ENCODE measurements at places on chromosomes 1 and 21.

DNA sequence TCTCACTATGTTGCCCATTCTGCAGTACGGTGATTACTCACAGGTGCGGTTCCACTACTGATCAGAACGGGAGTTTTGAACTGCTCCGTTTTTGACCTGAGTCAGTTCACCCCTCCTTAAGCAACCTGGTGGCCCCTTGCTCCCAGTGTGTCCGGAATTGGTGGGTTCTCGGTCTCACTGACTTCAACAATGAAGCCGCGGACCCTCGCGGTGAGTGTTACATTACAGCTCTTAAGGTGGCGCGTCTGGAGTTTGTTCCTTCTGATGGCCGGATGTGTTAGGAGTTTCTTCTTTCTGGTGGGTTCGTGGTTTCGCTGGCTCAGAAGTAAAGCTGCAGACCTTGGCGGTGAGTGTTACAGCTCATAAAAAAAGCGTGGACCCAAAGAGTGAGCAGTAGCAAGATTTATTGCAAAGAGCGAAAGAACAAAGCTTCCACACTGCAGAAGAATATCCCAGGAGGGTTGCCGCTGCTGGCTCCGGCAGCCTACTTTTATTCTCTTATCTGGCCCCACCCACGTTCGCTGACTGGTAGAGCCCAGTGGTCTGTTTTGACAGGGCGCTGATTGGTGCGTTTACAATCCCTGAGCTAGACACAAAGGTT, 17.6 kb upstream of the PARP1 start:
- DNase-seq = no peak

GRCh38 chr1:230632273-230632873, 9.9 kb upstream of the COG2 start:
- peak; percentile 61 for DNase-seq

- no peak for DNase-seq
These were observed 7.2 kb downstream of the RGL1 start for GRCh38 chr1:183812128-183812527.

- DNase-seq = peak; percentile 63
These were observed 316 bp downstream of the AP4B1 start for GRCh38 chr1:113904293-113904673.

DNA sequence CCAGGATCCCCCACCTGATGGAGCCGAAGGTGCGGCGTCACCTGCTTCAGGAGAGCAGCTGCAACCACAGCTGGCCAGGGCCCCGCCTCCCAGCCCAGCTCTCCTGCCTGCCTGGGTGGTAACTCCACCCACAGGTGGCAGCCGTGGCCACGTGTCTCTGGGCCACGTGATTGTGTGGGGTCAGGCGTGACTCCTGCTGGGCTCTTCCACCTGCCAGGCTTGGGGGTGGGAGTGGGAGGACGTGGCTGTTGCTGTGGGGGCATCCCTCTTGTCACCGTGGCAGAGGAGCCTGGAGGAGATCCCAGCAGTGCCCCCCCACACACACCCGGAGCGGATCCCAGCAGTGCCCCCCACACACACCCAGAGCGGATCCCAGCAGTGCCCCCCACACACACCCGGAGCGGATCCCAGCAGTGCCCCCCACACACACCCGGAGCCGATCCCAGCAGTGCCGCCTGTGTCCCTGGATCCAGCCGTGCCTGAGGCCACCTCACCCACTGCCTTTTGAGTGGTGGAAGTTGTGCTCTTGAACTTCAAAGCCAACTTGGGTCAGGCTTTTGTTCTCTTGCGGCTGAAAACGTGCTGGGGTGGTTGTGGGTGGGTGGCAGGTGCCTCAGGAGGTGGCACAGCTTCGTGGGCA, 32.2 kb downstream of the POFUT2 start:
- DNase-seq = no peak

DNA sequence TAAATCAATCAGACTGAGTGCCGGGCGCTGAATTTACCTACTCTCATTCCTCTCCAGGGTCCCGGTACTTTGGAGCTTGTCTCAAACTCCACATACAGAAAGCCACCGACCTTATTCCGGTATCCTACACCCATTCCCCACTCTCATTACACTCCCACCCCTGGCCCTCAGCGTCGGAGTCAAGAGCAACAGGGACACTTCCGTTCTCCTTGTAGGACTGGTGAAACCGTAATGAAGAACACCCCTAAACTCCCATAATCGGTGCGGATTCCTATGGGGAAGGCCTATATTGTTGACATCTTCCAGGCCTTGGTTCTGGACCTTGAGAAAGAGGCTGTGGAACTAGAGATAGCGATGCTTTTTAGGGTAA, 798 bp downstream of the ZBED6 start:
- DNase-seq = peak; percentile 24

GRCh38 chr1:108708691-108709660, 3.7 kb upstream of the FNDC7 start:
- DNase-seq = peak; percentile 40

GRCh38 chr1:175968486-175969172, 225.2 kb upstream of the TNR start:
- no peak for DNase-seq

- DNase-seq = no peak
These were observed 58.2 kb upstream of the GADD45A start for GRCh38 chr1:67626861-67627235.

- no peak for DNase-seq
These were observed 392.3 kb upstream of the CAMK1G start for GRCh38 chr1:209191262-209191634.

DNA sequence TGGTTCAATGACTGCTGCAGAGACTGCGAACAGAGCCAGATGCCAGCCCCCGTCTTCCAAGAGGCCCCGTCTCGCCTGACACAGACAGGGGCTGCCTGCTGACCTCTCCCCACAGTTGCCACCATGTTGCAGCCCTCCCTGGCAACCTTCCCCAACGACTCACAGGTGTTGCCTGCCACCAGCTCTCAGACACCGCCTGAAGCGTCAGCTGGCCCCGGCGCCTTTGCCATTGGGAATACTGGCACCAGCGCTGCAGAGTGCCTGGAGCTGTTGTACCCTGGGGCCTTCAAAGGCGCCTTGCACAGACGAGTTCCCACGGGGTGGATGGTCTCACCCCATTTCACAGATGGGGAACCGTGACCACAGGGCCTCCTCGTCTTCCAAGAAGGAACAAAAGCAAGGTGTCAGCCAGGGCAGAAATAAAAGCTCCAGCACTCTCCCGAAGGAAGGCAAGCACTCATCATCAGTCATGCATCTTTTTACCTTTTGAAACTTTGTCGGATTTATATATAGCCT, 167.0 kb downstream of the ADSS2 start:
- DNase-seq = no peak

DNA sequence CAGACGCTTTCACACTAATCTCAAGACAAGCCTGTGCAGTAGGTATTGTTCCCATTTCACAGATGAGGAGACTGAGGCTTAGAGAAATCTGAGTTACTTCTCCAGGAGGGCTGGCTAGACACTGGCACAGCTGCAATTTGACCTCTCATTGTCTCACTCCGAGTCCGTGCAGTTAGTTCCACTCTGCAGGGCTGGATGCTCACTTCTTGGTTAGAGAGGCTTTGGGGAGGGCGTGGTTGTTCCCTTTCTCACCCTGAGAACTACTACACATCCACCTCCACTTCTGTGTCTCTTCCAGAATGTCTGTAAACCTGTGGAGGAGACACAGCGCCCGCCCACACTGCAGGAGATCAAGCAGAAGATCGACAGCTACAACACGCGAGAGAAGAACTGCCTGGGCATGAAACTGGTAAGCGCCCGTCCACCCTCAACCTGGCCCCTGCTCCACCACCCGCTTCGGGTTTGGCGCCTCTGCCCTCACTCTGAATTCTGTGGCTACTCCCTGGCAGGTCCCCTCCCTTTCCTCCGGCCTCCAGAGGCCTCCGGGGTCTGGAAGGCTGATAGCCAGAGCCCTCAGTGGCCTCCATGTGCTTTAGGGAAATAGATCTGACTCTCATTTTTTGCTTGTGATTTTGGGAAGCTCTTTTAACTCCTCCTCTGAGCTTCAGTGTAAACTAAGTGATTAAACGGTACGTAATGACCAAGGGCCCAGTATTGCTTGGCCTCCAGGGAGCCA, 29.1 kb downstream of the EIF2D start:
- no peak for DNase-seq

GRCh38 chr1:241115784-241116183, 241.2 kb downstream of the RGS7 start:
- DNase-seq = no peak

- DNase-seq = no peak
These were observed 101.7 kb downstream of the NR5A2 start for GRCh38 chr1:200128944-200129879.

DNA sequence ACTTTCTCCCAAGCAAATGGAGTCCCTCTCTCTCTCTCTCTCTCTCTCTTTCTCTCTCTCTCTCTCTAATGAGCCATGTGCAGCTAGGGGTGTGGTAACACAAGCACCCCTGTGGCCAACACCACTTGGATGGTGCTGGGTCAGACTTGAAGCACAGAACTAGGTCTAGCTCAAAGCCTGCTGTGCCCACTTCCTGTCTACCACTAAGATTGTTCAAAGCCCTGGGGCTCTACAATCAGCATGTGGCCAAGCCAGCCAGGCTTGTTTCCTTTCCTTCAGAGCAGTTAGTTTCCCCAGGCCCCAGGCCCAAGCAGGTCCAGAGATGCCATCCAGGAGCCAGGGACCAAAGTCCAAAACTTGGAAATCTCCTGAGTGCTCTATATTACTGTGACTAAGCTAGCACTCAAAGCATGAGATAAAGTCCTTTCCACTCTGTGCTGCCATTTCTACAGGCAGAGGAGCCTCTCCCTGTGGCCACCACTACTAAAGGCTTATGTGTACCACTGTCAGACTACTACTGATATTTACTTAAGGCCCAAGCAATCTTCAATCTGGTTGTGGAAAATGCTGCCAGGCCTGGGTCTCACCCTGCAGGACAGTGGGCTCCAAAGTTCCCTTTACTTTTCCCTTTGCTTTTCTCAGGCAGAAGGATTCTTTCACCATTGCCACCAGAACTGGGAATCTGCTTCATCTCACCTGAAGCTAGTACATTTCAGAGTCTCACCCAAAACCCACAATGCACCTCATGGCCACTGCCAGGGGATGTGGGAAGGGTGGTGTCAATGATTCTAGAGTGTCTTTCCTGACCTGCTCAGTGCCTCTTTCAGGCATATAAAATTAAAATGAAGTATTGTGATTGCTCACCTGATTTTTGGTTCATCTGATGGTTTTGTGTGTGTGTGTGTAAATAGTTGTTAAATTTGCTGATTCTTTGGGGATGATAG, 999.5 kb downstream of the NCAM2 start:
- DNase-seq = no peak
